Endodermal cell (in vitro differentiated cells): ENCODE measurements at places on chromosomes 12 and 14. TPM values are rescaled to one million over a fixed set of nuclear protein-coding genes. Genes with fewer than 3 reads are reported as not detected.

FOXM1 gene
- total RNA-seq, result 39.2 to 108 TPM (median 93.9 TPM) in 3 replicates

CD163L1 gene
- 0.23 to 0.44 TPM (median 0.42 TPM) in 3 replicates for total RNA-seq

NUAK1 gene
- total RNA-seq, result 14.0 to 69.7 TPM (median 17.6 TPM) in 3 replicates

MYBPC1 gene
- total RNA-seq, result not detected in 3 replicates

FGD4 gene
- total RNA-seq, result 54.2 and 57.7 TPM in 2 replicates

TSPAN19 gene
- not detected in 2 replicates for total RNA-seq

SOX5 gene
- total RNA-seq, result 20.9 and 30.7 TPM in 2 replicates

FOXG1 gene
- total RNA-seq, result 0.04 and 0.11 TPM in 2 replicates

FGF23 gene
- total RNA-seq, result 0.32 and 0.44 TPM in 2 replicates

PPP1R12A gene
- total RNA-seq, result 83.7 and 94.7 TPM in 2 replicates

OASL gene
- not detected in 3 replicates for total RNA-seq

IAPP gene
- not detected in 3 replicates for total RNA-seq

PPFIA2 gene
- 1.2 and 1.6 TPM in 2 replicates for total RNA-seq

SERPINA10 gene
- not detected in 3 replicates for total RNA-seq

CDCA4 gene
- 46.6 and 47.8 TPM in 2 replicates for total RNA-seq

KRT7 gene
- total RNA-seq, result not detected in 3 replicates

TAS2R9 gene
- total RNA-seq, result not detected in 3 replicates

LBHD2 gene
- not detected in 2 replicates for total RNA-seq

TAS2R30 gene
- 5.7 and 9.7 TPM in 2 replicates for total RNA-seq

DHRS4L2 gene
- 15.4 to 17.3 TPM (median 15.9 TPM) in 3 replicates for total RNA-seq
